HS-27A (cell line): ENCODE measurements at places on chromosomes 7 and 10.

DNA sequence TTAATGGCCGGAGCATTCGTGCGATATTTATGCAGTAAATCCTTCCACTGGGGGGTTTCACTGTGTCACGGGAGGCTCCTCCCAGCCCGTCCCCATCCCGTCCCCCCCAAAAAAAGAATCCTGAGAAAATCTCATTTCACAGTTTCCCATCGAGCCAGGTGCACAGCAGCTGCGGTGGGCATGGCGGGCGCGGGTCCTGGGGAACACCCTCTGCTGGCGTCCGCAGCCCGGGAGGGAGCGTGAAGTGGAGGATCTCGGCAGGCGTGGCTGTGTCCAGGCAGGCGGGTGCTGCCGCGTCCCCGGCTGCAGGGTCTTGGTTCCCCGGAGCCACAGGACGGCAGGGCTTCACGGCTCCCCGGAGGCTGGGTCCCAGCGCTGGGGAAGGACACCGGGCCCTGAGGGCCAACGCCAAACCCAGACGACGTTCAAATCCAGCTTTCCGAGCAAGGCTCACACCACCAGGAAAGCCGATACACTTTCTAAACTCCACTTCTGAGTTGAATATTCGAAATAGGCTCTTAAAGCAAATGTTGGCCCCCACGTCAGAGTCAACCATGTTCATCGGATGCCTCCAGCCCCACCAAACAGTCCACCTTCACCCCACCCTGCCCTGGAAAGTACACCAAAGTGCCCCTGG, 55.7 kb downstream of the PDGFA start:
- DNase-seq = no peak

GRCh38 chr10:34814223-34814912, 728 bp downstream of the PARD3 start:
- no peak for DNase-seq

GRCh38 chr10:55091691-55092328, 290.8 kb upstream of the PCDH15 start:
- no peak for DNase-seq

DNA sequence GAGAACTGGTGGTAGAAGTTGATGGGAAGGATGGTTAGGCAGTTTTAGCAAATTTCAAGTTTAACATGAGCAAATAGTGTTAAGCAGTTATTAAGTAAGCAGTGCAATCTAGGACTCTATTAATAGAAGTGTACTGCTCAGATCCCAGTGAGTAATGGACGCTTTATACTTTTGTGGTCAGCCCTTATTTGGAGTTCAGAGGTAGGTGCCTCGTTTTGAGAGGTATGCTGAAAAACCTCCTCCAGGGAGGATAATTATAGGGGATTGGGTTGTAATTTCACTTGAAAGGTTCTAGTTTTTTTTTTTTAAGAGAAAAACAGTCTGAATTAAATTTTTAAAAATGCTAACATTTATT, 33.5 kb upstream of the CCDC7 start:
- no peak for DNase-seq

DNA sequence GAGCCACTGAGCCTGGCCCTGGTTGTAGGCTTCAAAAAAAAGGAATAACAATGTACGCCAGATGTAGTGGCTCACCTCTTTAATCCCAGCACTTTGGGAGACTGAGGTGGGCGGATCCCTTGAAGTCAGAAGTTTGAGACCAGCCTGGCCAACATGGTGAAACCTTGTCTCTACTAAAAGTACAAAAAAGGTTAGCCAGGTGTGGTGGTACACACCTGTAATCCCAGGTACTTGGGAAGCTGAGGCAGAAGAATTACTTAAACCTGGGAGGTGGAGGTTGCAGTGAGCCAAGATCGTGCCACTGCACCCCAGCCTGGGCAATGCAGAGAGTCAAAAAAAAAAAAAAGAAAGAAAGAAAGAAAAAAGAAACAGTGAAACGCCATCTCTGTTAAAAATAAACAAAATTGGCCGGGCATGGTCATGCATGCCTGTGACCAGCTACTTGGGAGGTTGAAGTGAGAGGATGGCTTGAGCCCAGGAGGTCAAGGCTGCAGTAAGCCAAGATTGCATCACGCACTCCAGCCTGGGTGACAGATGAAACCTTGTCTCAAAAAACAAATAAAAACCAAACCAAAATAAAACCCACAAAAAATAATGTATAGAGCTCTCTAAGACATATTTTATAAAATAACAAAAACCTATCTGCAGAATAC, 4.7 kb upstream of the KLHDC10 start:
- no peak for DNase-seq

DNA sequence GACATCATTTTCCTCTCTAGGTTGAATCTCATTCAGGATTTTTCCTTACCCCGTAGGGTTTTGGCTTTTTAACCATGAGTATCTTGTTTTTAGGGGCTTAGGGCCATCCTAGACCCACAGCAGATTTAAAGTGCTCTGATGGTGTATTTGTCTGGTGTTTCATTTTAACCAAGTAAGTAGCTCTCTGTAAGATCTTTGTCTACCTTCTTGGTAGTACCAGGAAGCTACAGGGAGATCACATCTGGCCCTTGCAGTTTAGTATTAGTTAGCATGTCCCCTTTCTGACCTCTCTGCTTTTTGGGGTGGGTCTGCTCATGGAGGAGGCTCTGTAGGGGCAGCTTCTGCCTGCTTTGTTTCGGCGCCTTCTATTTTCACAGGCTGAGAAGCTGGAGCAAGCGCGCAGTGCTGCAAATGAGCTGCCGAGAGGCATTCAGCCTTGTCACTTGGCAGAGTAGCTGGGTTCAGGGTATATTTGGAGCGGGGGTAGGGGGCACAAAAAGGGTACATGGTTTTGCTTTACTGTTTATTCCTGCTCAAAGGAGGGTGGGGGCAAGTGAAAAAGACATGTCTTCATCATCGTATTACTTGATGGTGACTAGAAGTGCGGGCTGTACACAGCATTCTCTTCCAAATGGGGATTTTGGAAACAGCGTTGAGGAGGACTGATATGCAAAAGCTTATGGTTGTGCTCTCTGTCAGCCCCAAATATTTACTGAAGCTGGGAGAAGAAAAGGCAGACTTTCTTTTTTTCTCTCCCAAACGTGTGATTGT, 146.3 kb downstream of the CELF2 start:
- DNase-seq = no peak

- DNase-seq = no peak
These were observed 23.1 kb upstream of the DRGX start for GRCh38 chr10:49419005-49419404.

GRCh38 chr7:20514364-20514763, 101.1 kb upstream of the ABCB5 start:
- peak; percentile 23 for DNase-seq

- no peak for DNase-seq
These were observed 207.8 kb upstream of the MGMT start for GRCh38 chr10:129259128-129259815.
